CD4-positive, alpha-beta T cell treated with Interleukin-21 for 1 hour (primary cell): ENCODE measurements at places on chromosomes 4 and X.

DNA sequence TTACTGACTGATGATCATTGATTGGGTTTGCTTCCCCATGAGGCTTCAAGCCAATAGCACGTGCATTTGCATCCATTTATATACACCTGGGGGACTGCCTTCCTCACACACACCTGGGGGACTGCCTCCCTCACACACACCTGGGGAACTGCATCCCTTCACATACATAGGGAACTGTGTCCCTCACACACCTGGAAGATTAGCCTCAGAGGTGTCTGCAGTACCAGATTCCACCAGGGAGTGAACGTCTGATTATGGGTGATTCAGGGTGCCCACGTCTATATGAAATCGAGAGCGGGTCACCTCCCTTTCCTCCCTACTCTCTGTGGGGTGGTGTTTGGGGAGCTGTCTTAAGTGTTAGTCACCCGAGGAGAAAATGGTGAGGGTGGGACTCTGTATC lies 16.9 kb downstream of the CD99 start:
- no peak for DNase-seq

- no peak for DNase-seq
These were observed 119.3 kb downstream of the VSIG4 start for GRCh38 chrX:65920620-65921019.

DNA sequence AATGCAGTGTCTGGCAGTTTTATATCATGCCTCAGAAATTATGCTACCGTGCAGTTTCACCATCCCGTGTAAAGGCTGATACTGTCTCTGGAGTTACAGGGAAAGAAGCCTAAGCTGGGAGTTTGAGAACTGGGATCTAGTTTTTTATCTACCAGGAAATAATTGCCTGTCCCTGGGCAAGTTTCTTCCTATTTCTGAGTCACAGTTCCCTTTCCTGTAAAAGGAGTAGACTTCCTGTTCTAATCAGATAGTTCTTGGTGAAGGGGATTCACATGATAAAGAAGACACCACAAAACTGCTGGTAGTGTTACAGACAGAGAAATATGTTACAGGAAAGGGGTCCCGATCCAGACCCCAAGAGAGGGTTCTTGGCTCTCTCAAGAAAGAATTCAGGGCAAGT lies 17.1 kb downstream of the HERC3 start:
- no peak for DNase-seq

DNA sequence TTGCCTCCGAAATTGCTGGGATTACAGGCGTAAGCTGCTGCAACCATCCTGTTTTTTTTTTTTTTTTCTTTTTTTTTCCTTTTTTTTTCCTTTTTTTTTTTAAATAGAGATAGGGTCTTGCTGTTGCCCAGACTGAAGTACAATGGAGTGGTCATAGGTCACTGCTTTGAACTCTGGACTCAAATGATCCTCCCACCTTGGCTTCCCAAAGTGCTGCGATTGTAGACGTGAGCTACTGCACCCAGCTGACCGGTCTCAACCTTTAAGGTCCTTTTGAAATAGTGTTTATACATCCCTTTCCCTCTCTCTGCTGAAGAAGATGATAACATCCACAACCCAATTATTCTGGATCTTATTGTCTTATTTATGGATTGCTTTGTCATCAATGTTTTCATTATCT lies 548.7 kb downstream of the GBA3 start:
- no peak for DNase-seq

DNA sequence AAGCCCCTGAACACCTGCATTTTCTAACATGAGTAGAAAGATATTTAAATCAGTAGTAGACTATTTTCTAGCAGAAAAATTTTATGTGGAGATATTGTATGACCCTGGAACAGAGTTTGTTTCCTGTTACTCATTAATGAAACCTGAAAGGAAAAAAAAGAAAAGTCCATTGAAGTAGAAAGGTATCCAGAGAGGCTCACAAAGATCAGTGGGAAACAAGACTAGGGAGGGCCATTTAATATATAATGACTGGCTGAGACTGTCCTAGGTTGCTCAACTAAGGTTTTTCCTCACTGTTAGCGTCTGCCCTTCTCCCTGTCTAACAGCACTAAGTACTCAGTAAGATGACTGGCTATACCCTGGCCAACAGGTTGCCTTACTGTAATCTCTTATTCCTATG lies 788.6 kb downstream of the GLUD2 start:
- no peak for DNase-seq

GRCh38 chrX:79153348-79153747 lies 8.9 kb downstream of the GPR174 start:
- DNase-seq: no peak

- no peak for DNase-seq
These were observed 17.1 kb downstream of the PSAPL1 start for GRCh38 chr4:7417639-7418038.

GRCh38 chr4:2742081-2742822 lies 13.9 kb downstream of the TNIP2 start:
- DNase-seq: no peak

GRCh38 chr4:170581969-170582368 lies 492.2 kb upstream of the AADAT start:
- DNase-seq: no peak

DNA sequence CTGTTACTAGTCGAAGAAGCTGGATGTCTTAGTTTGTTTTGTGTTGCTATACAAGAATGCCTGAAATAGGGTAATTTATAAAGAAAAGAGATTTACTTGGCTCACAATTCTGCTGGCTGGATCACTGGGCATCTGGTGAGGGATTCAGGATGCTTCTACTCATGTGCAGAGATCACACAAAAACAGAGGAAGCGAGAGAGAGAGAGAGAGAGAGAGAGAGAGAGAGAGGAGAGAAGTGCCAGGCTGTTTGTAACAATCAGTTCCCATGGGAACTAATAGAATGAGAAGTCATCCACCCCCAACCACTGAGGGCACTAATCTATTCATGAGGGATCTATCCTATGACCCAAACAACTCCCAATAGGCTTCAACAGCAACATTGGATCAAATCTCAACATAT lies 66.2 kb upstream of the FAM9A start:
- no peak for DNase-seq

GRCh38 chr4:22389240-22389870 lies 126.5 kb downstream of the ADGRA3 start:
- DNase-seq: peak; percentile 36

DNA sequence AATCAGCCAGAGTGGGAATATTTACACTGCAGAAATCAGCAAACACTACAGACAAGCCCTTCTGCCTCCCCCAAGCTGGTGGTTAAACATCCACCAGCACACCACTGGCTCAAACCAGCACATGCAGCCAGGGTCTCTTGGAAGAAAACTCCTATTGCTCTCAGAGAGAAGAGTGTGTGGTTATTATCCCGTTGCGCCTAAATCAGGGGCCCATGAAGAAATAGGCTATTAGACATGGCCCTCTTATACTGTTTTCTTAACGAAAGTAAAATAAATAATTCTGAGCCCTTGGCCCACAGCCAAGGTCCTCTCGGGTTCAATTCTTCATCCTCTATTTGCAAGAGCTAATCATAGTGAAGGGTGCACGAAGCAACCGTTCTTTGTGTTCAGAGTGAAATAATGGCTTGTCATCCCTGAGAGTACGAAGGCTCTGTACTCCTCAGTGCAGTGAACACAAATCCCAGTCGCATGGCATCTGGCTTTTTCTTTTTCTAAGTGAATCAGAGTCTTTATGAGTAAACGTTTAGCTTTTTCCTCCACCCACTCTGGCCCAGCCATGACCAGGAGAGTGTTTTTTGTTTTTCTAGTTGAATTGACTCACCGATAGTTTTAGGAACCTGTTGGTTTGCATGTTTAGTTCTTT lies 33.4 kb upstream of the RBM47 start:
- no peak for DNase-seq

- DNase-seq: no peak
These were observed 15.7 kb upstream of the DUSP21 start for GRCh38 chrX:44828008-44828605.

- no peak for DNase-seq
These were observed 45.3 kb upstream of the CDKN2AIP start for GRCh38 chr4:183399126-183399522.

- no peak for DNase-seq
These were observed 35.7 kb downstream of the ADH5 start for GRCh38 chr4:99052902-99053301.

GRCh38 chrX:101223226-101223625 lies 3.6 kb downstream of the DRP2 start:
- no peak for DNase-seq

GRCh38 chrX:111040377-111041017 lies 55.5 kb upstream of the PAK3 start:
- no peak for DNase-seq

DNA sequence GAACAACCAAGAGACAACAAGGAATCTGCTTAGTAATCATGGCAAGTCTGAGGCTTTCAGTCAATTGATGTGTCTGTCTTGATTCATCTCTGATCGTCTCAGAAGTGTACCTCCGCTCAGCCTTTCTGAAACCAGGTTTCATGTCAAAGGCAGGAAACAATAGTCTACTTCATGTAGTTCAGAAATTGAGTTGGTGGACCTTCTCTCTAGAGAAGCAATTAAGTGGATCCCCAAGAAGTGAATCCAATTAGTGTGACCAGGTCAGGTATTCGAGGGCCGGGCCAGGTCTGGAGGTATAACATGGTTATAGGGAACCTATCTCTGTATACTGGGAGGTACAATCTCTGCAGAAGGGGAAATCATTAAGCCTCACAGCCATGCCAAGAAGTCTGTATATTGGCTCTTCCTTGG lies 32.0 kb downstream of the DAPP1 start:
- DNase-seq: peak; percentile 24

- no peak for DNase-seq
These were observed 378.4 kb downstream of the ANKRD50 start for GRCh38 chr4:124334119-124334518.

DNA sequence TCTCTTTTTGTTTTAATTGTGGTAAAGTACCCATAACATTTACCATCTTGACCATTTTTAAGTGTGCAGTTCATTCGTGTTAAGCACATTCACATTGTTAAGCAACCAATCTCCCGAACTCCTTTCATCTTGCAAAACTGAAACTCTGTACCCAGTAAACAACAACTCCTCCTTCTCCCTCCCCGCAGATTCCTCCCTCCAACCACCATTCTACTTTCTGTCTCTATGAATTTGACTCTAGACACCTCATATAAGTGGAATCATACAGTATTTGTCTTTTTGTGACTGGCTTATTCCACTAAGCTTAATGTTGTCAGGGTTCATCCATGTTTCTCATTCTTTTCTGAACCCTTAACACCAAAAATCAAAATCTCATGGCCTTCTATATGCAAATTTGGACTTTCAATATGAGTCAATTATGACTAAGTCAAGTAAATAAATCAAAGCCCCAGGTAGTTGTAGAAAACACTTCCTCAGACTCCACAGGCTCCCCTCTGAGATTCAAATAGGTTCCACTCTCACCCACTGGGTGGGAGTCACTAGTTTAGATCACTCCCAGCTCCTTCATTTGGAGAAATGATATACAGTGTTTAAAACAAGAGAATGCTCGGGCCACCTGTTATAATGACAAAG lies 9.8 kb upstream of the RTL5 start:
- DNase-seq: no peak

DNA sequence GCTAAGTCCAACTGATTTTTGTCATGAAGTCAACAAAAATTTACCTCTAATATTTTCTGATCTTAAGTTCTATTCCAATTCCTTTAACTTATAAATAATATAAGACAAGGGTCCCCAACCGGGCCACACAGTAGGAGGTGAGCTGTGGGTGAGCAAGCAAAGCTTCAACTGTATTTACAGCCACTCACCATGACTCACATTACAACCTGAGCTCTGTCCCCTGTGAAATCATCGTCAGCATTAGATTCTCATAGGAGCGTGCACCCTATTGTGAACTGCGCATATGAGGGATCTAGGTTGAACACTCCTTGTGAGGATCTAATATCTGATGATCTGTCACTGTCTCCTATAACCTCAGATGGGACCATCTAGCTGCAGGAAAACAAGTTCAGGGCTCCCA lies 227.4 kb downstream of the MAPK10 start:
- no peak for DNase-seq

GRCh38 chr4:66489370-66489769 lies 819.1 kb upstream of the EPHA5 start:
- DNase-seq: no peak

GRCh38 chr4:20428436-20429160 lies 176.9 kb downstream of the SLIT2 start:
- DNase-seq: no peak

DNA sequence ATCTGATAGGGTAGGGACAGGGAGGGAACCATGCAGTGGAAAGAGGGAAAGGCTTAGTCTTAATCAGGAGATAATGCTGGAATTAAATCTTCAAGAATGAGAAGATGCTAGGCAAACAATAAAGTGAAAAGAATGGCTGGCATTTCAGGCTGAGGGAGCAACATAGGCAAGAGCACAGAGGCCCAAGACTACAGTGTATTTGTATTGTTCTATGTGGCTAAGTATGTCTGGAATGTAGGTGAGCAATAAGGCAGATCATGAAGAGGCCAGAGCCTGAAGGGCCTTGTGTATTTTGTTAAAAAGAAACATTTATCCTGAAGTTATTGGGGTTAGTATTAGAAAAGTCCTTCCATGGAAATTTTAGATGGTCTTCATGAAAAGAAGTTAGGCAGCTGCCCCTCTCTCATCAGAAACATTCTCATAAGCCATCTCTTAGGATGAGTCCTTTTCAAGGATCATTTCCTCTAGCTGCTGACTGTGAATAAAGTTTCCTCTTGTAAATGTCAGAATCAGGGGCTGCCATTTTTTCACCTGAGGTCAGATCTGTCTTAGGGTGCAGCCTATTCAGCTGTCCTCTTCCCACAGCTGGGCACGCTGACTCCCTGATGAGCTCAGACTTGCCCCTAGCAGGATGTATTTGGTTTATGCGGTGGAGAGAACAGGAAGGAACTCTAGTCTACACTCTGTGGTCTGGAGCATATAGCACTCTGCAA lies 46.3 kb downstream of the ATP10D start:
- DNase-seq: peak; percentile 73

GRCh38 chr4:90030953-90031352 lies 96.2 kb upstream of the CCSER1 start:
- DNase-seq: no peak

DNA sequence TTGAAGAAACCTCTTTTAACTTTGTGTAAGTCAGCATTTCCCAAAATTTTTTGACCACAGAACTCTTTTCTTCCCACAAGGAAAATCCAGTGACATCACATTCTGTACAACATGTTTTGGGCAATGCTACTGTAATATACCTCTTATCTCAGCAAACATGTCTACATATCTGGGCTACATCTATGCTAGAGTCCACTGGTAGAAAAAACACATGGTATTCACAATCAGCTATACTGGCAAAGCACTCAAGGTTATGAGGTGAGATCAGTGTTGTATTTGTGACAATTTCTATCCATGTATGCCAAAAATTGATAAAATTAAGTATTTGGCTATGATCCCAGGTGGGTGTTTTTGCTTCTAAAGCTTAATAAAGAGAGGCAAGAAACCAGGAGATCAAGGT lies 98.0 kb downstream of the ATP11C start:
- no peak for DNase-seq
